ENCODE measurements at places on chromosomes 13 and 19. TPM values are rescaled to one million over a fixed set of nuclear protein-coding genes. Genes with fewer than 3 reads are reported as not detected.
A peak's percentile ranks its signal among the peaks of the same experiment; 100 is the strongest.

- H3K4me1 ChIP-seq, result no peaks in the 10 kb centered on the region
- H3K27ac ChIP-seq, result no peak overlapping the region
- H3K4me3 ChIP-seq, result no peak overlapping the region
- H3K27me3 ChIP-seq, result peaks cover 7% of the 10 kb centered on the region
- H3K36me3 ChIP-seq, result no peaks in the 10 kb centered on the region
- DNase-seq, result peak; percentile 16
Observed at GRCh38 chr19:57231686-57232085, 863 bp downstream of the AURKC start.

- no peaks in the 10 kb centered on the region for H3K36me3 ChIP-seq
- no peak overlapping the region for H3K27ac ChIP-seq
- DNase-seq, result no peak
- H3K4me1 ChIP-seq, result peaks cover 6% of the 10 kb centered on the region
- no peak overlapping the region for H3K4me3 ChIP-seq
Observed at GRCh38 chr13:48636550-48636949, 17.2 kb upstream of the CYSLTR2 start.

GRCh38 chr13:99027260-99027659 lies 49.4 kb upstream of the DOCK9 start:
- H3K4me3 ChIP-seq, result no peak overlapping the region
- H3K27ac ChIP-seq, result no peak overlapping the region
- no peaks in the 10 kb centered on the region for H3K27me3 ChIP-seq
- no peaks in the 10 kb centered on the region for H3K36me3 ChIP-seq
- DNase-seq, result no peak

- H3K36me3 ChIP-seq, result peaks cover 7% of the 10 kb centered on the region
- DNase-seq, result no peak
- no peak overlapping the region for H3K4me3 ChIP-seq
- peaks cover 14% of the 10 kb centered on the region for H3K4me1 ChIP-seq
- H3K27ac ChIP-seq, result no peak overlapping the region
Observed at GRCh38 chr19:18672606-18673337, 10.7 kb upstream of the CRTC1 start.

DNA sequence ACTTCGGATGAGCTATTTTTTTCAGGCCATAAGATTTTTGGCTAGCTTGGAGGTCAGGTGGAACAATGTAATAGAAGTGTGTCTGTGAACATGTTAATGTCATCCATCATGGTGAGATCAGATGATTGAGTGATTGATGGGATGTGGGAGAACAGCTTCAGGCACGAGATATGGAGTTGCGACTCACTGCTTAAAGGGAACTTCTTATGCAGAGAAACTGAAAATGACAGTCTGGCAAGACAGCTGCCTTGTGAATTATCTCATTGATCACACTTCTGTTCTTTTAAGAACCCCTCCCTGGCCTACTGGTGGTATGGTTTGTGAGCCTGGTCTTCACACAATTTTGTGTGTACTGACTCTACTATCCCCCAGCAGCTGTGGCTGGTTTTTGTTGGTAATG lies 96.0 kb downstream of the OLFM4 start:
- no peak overlapping the region for H3K27ac ChIP-seq
- peaks cover 12% of the 10 kb centered on the region for H3K4me1 ChIP-seq
- no peaks in the 10 kb centered on the region for H3K36me3 ChIP-seq
- H3K27me3 ChIP-seq, result peaks cover 55% of the 10 kb centered on the region
- DNase-seq, result no peak
- H3K4me3 ChIP-seq, result no peak overlapping the region

DNA sequence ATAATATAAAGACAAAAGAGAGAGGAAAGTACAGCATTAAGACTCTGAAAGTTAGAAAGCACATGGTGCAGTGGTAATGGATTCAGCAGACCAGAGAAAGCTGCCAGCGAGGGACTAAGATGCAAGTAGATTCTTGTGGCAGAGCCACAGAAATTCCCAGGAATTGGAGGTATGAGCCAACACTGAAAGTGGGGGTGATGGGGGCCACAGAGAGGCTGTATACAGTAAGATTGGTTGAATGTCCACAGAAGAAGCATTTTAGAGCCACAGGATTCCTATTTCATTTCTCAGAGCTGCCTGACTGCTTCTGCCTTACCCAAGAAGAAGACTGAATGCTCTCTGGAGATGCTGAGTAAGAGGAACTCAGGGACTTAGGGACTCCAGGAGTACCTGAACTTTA lies 295.0 kb downstream of the LMO7 start:
- no peak overlapping the region for H3K4me3 ChIP-seq
- no peaks in the 10 kb centered on the region for H3K36me3 ChIP-seq
- DNase-seq, result no peak
- no peaks in the 10 kb centered on the region for H3K4me1 ChIP-seq

DNA sequence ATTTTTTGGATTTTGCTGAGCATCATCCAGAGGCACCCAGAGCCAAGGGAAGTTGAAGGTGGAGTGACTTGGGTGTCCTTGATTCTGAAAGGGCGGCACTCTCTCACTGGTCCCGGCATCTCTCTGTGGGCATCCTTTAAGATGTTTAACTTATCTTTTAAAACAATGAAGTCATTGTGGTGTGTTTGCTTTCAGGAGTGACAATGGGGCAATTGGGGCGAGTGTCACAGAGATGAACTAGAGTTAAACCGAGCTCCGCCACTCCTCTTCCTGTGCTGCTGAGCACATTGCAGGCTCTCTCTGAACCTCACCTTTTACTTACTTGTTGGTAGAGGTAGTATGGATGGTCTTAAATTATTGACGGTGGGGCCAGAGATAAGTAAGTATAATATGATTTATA lies 295.7 kb downstream of the MYO16 start:
- no peaks in the 10 kb centered on the region for H3K36me3 ChIP-seq
- H3K4me1 ChIP-seq, result no peaks in the 10 kb centered on the region
- no peak overlapping the region for H3K4me3 ChIP-seq
- H3K27ac ChIP-seq, result no peak overlapping the region
- DNase-seq, result no peak
- H3K27me3 ChIP-seq, result no peaks in the 10 kb centered on the region

- H3K27ac ChIP-seq, result no peak overlapping the region
- peaks cover 3% of the 10 kb centered on the region for H3K27me3 ChIP-seq
- peaks cover 35% of the 10 kb centered on the region for H3K4me1 ChIP-seq
- no peak overlapping the region for H3K4me3 ChIP-seq
- no peak for DNase-seq
Observed at GRCh38 chr13:36710396-36710795, 36.6 kb downstream of the SERTM1 start.

DNA sequence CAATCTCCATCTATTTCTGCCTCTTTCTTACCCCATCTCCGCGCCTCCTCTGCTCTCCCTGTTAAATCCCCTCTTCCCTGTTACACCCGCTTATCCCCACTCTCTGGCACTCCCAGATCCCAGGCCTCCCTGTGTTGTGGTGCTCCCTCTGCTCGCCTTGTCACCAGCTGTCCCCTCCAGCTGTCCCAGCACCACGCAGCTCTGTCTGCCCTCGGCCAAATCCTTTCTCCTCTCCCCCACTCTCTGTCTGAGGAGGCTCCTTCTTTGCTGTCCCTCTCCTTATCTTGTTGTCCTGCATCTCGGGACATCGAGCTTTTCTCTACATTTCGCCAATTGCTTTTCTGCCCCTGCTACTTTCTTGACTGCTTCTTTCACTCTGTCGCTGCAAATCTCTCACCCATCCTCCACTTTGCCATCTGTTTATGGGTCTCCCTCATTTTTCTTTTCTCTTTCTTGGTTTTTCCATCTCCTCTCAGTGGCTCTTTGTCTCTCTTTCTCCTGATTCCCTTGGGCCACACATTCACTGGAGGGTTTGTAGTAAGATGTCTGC lies 941 bp downstream of the ZNF160 start:
- H3K27ac ChIP-seq, result peak overlapping the region; percentile 81
- peaks cover 21% of the 10 kb centered on the region for H3K36me3 ChIP-seq
- H3K27me3 ChIP-seq, result no peaks in the 10 kb centered on the region

DNA sequence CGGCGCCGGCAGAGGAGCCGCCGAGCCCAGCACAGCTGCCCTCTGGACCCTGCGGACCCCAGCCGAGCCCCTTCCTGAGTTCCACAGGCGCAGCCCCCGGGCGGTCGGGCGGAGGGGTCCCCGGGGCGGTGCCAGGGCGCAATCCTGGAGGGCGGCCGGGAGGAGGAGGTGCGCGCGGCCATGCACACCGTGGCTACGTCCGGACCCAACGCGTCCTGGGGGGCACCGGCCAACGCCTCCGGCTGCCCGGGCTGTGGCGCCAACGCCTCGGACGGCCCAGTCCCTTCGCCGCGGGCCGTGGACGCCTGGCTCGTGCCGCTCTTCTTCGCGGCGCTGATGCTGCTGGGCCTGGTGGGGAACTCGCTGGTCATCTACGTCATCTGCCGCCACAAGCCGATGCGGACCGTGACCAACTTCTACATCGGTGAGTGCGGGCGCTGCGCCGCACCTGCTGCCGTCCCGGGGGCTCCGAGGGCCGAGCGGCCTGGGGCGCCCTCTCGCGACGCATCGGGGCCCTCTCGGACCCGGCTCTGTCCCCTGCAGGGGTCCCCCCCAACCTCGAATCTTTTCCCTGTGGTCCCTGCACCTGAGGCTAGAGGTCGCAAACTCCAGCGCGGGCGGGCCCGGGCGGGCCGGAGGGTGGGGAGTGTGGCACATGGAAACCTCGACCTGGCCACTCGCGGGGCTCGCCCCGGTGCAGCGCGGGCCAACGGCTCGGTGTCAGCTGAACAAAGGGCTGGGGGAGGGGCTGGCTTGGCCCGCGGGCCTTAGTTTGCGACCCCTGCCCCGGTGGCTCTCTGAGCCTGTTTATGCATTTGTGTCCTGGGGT lies at the start of gene KISS1R:
KISS1R (plus strand) TSS at position 11 of the 829 bp plus-strand sequence; CDS start at position 181, 170 bp downstream.
- H3K36me3 ChIP-seq, result no peaks in the 10 kb centered on the region
- DNase-seq, result peak; percentile 71
- peaks cover 5% of the 10 kb centered on the region for H3K4me1 ChIP-seq
- H3K27me3 ChIP-seq, result peaks cover 28% of the 10 kb centered on the region

DNA sequence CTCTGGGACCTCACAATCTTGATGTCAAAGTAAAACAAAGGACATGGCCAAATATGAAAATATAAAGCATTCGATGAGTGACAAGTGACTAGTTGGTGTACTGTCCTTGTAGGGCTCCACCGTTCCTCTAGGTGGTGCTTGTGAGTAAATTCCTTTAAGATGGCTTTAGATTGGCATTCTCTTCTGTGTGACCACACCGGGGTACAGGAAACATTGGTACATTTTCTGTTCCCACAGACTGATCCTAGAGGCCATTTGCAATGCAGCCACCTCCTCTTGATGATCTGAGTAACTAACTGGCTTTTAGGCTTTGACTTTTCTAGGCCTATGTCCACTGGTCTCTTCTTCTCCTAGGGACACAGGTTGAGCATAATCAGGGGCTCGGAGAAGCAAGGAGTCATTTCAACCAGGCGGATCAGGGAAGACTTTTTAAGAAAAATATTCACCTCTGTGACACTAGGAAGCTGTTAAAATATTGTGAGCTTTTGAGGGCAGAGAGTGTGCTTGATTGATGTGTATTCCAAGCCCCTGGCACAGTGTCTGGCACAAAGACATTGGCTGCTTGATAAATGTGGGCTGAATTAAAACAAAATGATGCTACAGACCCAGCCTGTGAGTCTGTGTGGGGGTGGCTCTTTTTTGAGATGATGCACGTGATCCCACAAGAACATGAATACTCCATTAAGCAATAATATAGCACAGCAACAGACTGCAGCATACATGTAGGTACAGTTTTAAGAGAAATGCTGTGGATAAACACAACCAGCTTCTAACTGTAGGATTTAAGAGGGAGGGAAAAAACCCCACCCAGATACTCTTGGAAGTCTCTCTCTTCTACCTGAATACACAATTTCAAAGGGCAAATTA lies 21.0 kb downstream of the EPSTI1 start:
- peaks cover 4% of the 10 kb centered on the region for H3K27me3 ChIP-seq
- H3K4me1 ChIP-seq, result peaks cover 33% of the 10 kb centered on the region
- H3K27ac ChIP-seq, result peak overlapping the region; percentile 35
- no peak overlapping the region for H3K4me3 ChIP-seq
- peaks cover 9% of the 10 kb centered on the region for H3K36me3 ChIP-seq
- no peak for DNase-seq

- no peak for DNase-seq
- no peak overlapping the region for H3K27ac ChIP-seq
- no peaks in the 10 kb centered on the region for H3K4me1 ChIP-seq
- H3K27me3 ChIP-seq, result peaks cover 36% of the 10 kb centered on the region
- H3K36me3 ChIP-seq, result no peaks in the 10 kb centered on the region
Observed at GRCh38 chr13:112637017-112637801, 49.3 kb upstream of the TUBGCP3 start.

GRCh38 chr19:918481-919198 lies 1.5 kb downstream of the KISS1R start:
- no peak overlapping the region for H3K27ac ChIP-seq
- DNase-seq, result no peak
- peaks cover 5% of the 10 kb centered on the region for H3K4me1 ChIP-seq
- peak overlapping the region; percentile 22 for H3K4me3 ChIP-seq
- no peaks in the 10 kb centered on the region for H3K36me3 ChIP-seq

DNA sequence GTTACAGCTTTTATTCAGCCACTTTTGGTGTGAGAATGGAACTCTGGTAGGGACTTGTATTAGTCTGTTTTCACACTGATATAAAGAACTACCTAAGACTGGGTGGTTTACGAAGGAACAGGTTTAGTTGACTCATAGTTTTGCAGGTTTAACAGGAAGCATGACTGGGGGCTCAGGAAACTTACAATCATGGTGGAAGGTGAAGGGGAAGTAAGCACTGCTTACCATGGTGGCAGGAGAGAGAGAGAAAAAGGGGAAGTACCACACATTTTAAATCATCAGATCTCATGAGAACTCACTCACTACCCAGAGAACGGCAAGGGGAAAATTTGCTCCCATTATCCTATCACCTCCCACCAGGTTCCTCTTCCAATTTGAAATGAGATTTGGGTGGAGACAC lies 942.2 kb downstream of the PCDH17 start:
- no peaks in the 10 kb centered on the region for H3K27me3 ChIP-seq
- no peak for DNase-seq
- no peak overlapping the region for H3K27ac ChIP-seq

- H3K36me3 ChIP-seq, result no peaks in the 10 kb centered on the region
- no peak for DNase-seq
- H3K4me1 ChIP-seq, result no peaks in the 10 kb centered on the region
Observed at GRCh38 chr19:16891696-16892382, 3.0 kb downstream of the F2RL3 start.

- DNase-seq, result no peak
- H3K4me3 ChIP-seq, result no peak overlapping the region
- no peaks in the 10 kb centered on the region for H3K36me3 ChIP-seq
- peaks cover 17% of the 10 kb centered on the region for H3K4me1 ChIP-seq
Observed at GRCh38 chr19:17716309-17716929, 2.9 kb upstream of the MAP1S start.

GRCh38 chr13:23579072-23579895 lies 9.1 kb downstream of the TNFRSF19 start:
- no peaks in the 10 kb centered on the region for H3K27me3 ChIP-seq
- H3K27ac ChIP-seq, result peak overlapping the region; percentile 63
- DNase-seq, result peak; percentile 98
- H3K4me1 ChIP-seq, result peaks cover 39% of the 10 kb centered on the region

The LGALS4 gene
- total RNA-seq, result 33.4 TPM

The UHRF1 gene
- total RNA-seq, result 79.1 TPM

The SHISA7 gene
- 0.05 TPM for total RNA-seq

The ANKLE1 gene
- total RNA-seq, result 5.9 TPM

The KATNAL1 gene
- total RNA-seq, result 9.3 TPM

The SKA3 gene
- 7.6 TPM for total RNA-seq

The PSG3 gene
- total RNA-seq, result not detected

The CCNE1 gene
- 13.5 TPM for total RNA-seq
